Left forelimb (tissue), 1 donor: ENCODE measurements at places on chromosomes 6 and 20.

DNA sequence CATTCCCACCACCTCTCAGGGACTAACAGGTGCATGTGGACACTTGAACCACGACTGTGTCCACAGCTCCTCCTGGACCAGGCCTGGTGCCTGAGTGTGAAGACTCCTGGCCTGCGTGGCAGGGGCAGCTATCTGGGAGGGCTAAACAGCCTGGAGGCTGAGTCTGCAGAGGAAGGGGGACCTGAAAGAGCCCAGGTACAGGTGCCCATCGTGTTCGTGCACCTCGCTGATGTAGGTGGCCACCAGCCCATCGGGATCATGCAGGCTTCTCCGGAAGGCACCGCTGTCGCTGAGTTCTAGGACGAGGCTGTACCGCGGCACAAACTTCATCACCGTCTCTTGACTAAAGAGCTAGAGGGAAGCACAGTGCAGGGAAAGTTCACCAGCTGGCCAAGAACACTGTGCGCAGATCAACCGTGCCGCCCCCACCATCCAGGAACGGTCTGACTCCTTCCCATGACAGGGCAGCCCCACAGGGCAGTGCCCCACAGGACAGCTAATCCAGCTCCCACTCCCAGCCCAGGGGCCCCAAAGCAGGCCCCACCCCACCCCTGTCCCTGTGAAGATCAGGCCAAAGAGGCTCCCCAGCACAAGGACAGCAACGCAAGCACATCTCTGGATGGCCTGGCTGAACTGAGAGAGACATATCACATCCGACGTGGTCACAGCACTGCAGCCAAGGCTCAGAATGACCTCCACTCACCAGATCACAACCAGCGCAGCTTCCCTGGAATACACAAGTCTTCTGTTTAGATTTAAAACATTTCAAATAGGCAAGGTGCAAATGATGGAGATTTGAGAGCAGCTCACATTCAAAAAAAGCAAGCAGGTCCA lies 14.8 kb downstream of the CST7 start:
- DNase-seq = peak; percentile 66

- DNase-seq = no peak
Measured at GRCh38 chr6:167647306-167647705, 179.4 kb upstream of the AFDN start.

- no peak for DNase-seq
Measured at GRCh38 chr6:40146902-40147301, 212.6 kb upstream of the MOCS1 start.

- DNase-seq = no peak
Measured at GRCh38 chr6:10847684-10848083, 9.3 kb upstream of the MAK start.

GRCh38 chr6:140459209-140459608 lies 1084.8 kb upstream of the CITED2 start:
- no peak for DNase-seq

DNA sequence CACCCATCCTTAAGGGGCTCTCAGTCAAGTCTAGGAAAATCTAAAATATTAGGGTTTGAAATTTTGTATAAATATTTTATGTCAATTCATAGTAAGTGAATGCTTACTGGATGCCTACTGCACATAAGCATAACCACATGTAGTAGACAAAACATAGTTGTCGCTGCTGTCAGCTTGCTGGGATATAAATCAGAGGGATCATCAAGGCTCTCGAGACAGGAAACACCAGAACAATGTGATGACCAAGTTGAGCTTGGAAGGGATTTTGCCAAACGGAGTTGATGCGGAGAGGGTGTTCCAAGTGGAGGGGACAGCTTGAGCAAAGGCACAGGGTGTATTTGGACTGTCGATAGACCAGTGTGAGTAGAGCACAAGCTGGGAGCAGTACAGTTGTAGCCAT lies 105.8 kb upstream of the SUPT3H start:
- no peak for DNase-seq

- DNase-seq = no peak
Measured at GRCh38 chr6:119052292-119052889, 26.1 kb downstream of the FAM184A start.

DNA sequence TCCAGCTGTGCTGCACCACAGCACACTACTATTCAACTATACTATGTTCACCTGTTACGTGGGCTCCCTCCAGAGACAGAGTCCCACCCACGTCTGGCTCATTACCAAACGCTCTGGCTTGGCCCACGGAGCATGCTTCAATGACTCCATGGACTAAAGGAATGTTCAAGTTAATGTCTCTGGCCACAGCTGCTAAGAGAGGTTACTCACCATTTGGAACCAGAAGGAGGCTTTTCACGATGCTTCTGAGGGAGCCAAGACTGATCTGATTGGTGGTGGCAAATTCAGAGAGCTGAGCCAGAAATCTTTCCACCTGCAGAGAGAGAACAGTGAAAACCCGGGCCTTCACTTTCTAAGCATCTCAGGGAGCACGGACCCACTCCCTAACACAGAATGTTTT lies 15.6 kb downstream of the COMMD7 start:
- DNase-seq = peak; percentile 66
